ENCODE measurements at places on chromosomes 11 and 22.

GRCh38 chr11:114129699-114130098, 70.2 kb downstream of the ZBTB16 start:
- DNase-seq: no peak

DNA sequence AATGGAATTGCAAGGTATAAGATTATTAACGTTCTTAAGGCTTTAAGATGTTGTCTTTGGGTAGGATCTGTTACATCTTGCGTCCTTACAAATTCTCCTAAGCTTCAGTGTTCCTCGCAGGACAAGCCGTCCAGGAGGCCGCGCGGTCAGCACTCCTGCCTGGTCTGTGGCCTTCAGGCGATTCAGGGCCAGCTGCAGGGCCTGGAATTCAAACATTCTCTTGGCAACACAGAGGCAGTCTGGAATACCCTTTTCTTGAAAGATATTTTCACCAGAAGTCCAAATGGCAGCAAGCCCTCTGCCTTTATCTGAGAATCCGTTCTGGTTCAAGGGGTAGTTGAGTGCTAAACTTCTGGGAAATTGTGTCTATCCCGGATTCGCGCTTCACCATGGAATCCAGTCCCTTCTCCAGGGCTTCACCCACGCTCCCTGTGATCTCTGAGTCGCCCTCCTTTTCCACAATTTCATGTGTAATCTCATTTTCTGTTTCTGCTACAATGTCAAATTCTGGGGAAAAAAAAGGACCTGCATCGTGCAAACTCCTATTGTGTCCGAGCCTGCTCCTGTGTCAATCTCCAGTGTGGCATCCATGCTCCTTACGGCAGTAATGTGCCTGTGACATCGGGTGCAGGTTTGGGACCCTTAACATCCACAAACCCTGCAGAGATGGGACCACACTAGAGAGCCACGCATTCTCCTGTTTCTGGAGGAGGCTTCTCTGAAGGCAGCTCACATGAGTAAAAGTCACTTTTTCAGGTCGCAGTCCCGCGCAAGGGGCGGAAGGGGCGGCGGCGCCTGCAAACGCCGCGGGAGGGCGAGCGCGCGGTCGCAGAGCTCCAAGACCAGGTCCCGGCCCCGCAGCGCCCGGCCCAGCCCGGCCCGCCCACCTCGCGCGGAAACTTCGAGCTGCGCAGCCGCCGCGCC, 25.4 kb upstream of the SORL1 start:
- peak; percentile 77 for DNase-seq

GRCh38 chr22:39434243-39434653, 22.6 kb upstream of the MGAT3 start:
- peak; percentile 28 for DNase-seq

GRCh38 chr11:48020092-48020755, 39.9 kb downstream of the PTPRJ start:
- DNase-seq: peak; percentile 92

- peak; percentile 20 for DNase-seq
Measured at GRCh38 chr11:13963949-13964770, 1.6 kb downstream of the SPON1 start.

DNA sequence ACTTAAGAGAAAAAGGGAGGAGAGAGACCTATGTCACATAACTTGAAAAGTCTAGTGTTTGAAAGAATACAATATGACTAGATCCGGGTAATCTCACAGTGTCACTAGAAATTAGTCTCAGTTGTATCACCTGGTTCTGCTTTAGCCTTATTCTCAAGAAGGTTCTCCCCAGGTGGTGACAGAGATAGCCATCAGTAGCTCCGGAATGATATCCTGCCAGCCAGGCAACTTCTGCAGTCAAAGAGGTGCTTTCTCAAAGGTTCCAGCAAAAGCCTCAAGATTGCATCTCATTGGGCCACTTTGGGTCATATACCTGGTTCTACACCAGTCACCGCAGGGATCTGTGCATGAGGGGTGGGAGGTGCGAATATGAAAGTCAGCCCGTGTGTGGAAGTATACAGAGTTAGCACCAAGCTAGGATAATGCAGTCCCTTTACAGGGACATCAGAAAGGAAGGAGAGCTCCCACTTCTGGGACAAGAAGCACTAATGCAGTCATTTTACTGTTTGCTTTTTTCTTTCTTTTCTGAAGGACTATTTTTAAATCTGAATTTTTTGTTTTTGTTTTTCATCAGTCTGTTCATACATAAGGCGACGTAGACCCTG, 61.1 kb downstream of the CYB5R2 start:
- DNase-seq: no peak

DNA sequence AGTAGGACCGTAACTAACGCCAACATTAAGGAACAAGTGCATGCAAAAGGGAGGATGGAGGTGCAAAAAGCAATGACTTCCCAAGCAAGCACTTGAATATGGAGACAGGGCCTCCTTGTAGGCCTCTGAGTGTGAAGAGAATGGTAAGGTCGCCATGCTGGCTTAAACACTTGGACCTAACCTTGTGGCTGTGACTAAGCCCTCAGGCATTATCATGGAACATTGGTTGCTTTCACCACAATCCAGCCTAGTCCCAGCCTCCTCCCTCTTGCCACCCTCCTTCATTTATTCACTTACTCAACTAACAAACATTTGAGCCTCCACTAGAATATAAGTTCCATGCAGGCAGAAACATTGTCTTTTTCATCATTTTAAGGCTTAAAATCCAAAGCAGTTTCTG, 11.9 kb upstream of the SYTL2 start:
- DNase-seq: no peak

DNA sequence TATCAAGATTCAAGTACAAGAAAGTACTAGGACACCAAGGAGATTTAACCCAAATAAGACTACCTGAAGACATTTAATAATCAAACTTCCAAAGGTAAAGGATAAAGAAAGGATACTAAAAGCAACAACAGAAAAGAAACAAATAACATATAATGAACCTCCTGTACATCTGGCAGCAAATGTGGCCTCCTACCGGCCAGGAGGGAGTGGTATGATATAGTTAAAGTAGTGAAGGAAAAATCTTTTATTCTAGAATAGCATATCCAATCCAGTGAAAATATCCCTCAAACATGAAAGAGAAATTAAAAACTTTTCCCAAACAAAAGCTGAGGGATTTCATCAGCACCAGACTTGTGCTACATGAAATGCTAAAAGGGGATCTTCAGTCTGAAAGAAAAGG, 104.7 kb upstream of the GUCY1A2 start:
- DNase-seq: no peak

GRCh38 chr11:87428266-87428665, 390.5 kb downstream of the TMEM135 start:
- DNase-seq: no peak

DNA sequence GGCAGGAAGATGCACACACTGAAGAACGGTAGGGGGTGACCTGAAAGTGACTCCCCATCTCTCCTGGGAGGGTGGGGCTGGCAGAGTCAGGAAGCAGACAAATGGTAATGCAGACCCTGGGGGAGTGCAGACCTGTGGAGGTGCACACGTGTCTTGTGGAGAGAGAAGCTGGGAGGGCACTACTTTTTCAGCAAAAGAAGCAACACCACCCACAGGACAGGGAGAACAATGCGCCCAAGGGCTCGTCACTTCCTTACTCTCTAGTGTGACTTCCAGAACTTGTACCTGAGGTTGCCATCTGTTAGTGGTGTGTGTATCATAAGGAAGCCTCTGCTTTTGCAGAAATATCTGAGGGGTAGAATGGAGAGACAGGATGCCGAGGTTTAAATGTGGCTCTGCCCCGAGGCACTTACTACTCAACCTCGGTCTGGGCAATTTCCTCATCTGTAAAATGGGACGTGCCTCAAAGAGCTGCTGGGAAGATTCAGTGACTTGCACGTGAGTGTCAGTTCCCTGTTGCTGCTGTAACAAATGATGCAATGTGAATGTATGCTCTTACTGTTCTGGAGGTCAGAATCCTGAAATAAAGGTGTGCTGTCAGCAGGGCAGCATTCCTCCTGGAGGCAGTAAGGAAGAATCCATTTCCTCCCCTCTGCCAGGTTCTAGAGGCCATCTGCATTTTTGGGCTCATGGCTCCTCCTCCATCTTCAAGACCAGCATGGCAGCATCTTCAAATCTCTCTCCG, 323.4 kb downstream of the SHANK2 start:
- no peak for DNase-seq

DNA sequence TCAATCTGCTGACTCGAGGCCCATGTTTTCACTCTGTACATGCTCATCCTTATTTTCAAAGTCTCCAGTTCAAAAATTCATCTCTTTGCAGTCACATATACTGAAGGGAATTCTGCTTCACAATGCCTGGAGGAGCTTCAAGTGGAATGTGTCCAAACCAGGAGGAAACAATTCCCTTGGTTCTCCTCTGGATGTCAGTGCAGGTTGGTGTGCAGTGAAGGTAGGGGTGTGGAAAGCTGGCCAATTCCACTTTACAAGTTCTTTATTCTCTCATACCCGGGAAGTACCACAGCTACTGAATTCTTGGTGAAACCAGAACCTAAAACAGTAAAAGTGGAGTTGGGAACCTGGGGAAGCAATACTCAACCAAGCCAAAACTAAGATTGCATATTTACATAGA, 57.3 kb downstream of the BDNF start:
- no peak for DNase-seq

DNA sequence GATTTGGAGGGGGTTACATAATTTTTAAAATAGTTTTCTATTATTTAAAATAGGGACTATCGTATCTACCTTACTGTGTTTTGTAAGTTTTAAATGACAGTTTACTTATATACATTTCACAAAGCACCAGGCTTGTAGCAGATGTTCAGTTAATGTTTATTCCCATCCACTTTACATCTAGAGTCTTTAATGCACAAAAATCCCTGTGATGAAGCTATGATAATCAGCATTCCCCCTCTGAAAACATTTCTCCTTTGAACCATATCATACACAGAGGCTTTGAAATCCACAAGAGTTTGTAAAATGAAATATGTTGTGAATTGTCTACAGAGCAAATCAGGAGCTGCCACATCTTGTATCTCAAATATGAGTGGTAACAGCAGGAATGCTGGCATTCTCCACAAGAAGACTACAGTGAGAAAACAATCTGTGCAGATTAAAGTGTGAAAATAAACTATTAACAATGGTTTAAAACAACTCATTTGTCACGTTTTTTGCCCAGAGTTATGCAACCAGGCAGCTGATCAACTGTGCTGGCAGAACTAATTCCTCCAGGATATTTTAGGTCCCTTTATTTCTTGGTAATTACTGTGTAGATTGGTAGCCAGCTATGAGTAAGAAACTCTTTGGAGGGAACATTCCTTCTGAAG, 699.1 kb upstream of the ARHGAP42 start:
- no peak for DNase-seq

- DNase-seq: no peak
Measured at GRCh38 chr11:68924073-68924925, 20.6 kb downstream of the IGHMBP2 start.

- DNase-seq: no peak
Measured at GRCh38 chr11:66546368-66546965, at the start of gene ACTN3. TSS of gene ACTN3 (plus strand) at chr11:66546903. CDS start at chr11:66546938, 35 bp downstream.

GRCh38 chr22:19764636-19765476, 4.3 kb downstream of the TBX1 start:
- no peak for DNase-seq

DNA sequence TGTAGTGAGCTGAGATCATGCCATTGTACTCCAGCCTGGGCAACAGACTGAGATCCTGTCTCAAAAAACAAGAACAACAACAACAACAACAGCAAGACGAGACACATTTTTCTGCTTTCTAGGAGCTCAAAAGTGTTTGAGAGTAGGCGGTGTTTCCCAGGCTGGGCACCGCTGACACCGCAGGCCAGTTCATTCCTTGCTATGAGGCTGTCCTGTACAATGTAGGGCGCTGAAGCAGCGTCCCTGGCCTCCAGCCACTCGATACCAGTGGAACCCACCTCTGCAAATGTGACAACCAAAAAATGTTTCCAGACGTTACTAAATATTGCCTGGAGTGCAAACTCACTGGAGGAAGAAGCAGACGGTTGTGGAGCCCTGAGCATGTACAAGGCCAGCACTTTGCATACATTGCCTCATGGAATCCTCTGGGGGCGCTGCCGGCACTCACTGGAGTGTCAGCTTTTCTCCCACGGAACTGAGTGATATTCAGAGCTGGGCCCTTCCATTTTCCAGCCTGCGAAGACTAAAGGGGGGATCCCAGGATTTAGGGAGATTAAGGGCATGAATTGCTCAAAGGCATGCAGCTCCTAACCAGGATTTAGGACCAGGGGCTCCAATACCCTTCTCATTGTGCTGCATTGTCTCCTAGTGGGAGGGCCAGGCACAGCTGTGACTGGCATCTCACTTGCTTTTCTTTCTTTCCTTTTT, 5.8 kb upstream of the MIEF1 start:
- DNase-seq: peak; percentile 94

DNA sequence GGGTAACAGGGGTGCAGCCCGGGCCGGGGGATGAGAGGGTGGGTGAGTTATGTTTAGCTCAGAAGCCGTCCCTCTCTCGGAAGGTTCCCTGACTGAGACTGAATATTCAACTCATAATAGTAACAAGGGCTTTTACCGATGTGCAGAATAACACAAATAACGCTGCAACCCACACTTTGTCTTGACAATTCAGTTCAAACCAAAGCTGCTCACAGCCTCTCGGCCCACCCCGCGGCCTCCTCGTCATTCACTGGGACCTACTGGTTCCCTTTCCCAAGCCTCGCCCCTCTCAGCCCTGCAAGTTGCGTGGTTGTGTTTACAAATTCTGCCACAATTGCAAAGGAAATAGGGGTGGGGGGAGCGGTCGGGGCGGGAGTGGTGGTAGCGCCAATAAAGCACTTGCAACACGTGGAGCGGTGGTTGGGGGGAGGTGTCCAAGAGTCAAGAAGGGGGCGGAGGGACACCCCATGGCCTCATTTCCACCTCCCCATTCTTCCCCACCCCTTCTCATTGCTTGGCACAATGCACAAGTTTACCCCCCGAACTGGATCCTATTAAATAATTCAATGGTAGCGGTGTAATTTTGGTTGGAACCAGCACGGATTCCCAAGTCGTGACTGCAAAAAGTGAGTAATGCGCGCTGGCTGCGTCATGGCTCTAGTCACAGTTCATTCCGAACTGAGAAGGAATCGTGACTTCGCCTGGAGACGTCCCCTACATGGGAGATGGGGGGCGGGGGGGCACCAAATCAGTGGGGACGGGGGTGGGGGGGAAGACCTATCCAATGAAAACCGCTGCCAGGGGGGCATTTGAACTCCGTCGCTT, 102.0 kb upstream of the HSD17B12 start:
- no peak for DNase-seq

DNA sequence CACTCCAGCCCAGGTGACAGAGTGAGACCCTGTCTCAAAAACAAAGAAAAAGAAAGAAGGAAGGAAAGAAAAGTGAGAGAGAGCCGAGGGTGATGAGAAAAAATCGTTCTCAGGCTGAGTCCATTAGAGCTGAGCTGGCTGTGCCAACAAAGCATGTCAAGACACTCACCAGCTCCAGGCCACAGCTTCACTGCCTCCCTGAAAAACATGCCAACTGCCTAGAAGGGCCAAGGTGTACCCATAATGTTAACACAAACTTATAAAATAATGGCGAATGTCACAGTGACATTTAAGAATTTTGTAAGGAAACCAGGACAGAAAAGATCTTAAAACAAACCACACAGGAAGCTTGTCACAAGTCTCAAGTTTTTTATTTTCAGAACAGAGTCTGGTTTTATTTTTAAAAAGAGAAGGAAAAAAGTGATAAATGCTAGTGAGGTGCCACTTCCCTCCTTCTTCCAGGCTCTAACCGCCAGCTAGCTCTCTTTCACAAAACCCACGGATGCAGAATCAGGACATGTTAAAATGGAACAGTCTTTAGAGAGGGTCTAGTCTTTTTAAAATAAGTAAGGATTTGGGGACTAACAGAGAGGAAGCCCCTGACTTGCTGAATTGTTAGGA, 5.1 kb downstream of the TMEM121B start:
- peak; percentile 60 for DNase-seq

GRCh38 chr11:47184711-47185304, 1.4 kb downstream of the PACSIN3 start:
- no peak for DNase-seq

Data from suppressor macrophage (primary cell).